Stimulated activated CD8-positive, alpha-beta memory T cell treated with anti-CD3 and anti-CD28 coated beads, Interleukin-12 subunit alpha, Interleukin-12 subunit beta, amount 100 ng/mL, for 1 hour (primary cell): ENCODE measurements at places on chromosomes 3 and 15.

GRCh38 chr3:157107037-157107436 lies 52.9 kb downstream of the CCNL1 start:
- DNase-seq, result no peak

DNA sequence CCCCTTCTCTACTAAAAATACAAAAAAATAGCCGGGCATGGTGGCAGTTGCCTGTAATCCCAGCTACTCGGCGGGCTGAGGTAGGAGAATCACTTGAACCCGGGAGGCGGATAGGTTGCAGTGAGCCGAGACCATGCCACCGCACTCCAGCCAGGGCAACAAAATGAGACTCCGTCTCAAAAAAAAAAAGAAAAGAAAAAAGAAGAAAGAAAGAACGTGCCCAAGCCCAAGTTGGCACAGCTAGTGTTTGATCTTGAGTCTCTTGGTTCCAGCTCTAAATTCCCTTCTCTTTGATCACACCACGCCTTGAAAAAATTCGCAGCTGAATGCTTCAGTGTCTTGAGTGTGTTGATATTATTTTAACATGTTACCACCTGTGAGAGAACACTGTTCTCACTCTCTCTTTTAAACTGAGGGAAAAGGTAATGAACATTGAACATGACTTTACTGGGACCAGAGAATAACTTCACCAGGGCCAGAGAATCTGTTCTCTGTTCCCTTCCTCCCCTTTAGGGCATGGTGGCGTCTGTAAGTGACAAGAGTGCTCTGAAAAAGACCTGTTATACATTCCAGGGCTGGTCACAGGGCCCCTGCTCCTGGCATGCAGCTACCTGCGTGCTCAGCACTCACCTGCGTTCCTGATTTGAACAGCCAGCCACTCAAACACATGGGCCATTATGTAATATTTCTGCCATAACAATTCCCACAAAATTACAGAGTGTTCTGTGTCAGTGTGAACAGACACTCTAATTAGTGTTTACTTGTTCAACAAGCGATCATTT lies 19.0 kb downstream of the SLCO3A1 start:
- no peak for DNase-seq

DNA sequence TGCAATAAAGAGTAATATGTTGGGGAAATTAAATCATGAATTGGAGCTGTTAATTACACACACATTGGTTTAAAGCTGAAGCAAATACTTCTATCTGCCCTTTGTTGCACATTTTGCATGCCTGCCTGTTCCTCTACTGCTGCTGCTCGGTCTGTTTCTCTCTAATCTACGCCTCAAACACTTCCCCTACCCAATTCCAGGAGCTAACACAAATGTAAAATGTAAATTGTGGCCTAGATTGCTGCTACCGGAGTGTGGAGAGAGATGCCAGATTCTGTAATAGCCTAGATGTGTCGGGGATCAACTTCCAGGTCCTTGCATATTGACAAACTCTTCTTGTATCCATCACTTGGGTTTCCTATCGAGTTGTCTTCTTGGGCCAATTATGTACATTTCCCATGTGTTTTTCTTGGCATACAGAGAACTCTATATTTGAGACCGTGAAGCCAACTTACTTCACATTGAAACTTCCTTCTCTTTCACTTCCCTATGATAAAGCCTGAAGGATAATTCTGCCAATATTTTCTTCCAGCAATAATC lies 450.4 kb upstream of the NR2F2 start:
- DNase-seq, result no peak

GRCh38 chr15:81922143-81922542 lies 123.7 kb downstream of the MEX3B start:
- no peak for DNase-seq

- no peak for DNase-seq
Observed at GRCh38 chr15:31148297-31149087, 47.0 kb upstream of the TRPM1 start.

DNA sequence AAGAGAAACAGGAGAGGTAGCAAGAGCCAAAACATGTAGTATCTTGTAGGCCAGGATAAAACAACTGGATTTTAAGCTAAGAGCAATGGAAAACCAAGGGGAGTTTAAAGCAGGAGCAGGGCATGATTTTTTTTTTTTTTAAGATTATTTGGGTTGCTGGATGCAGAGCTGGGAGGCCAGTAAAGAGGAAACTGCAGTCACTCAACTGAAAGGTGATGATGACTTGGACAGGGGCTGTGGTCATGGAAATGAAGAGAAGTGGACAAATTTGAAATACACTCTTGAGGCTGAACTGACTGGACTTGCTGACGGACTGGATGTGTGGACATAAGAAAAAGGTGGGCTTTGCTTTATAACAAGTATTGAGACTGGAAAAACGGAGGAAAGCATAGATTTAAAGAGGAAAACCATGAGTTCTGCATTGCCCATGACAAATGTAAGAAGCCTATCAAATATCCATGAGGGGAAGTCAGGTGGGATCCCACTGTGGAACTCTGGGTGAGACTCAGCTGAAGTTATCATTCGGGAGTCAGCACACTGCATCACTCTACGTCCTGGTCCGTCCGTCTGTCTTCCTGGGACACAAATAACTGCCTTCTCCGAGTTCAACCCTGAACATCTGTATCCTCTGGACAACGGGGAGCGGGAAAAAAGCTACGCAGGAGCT lies 688 bp downstream of the XPC start:
- DNase-seq, result no peak

DNA sequence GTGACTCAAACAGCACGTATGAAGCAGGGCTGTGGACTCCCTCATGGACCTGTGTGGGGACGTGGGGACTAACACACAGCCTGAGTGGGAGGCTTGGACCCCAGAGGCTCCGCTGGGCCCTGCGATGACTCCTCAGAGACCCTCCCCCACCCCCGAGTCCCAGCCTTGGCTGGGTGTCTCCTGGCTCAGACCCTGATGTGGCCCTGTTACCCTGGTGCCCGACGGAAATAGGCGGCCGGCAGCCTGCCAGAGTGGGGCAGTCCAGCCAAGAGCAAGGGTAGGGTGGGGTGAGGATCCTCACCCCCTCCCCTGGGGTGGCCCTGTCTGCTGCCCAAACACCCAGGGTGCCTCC lies 15.3 kb downstream of the TNK2 start:
- DNase-seq, result no peak

DNA sequence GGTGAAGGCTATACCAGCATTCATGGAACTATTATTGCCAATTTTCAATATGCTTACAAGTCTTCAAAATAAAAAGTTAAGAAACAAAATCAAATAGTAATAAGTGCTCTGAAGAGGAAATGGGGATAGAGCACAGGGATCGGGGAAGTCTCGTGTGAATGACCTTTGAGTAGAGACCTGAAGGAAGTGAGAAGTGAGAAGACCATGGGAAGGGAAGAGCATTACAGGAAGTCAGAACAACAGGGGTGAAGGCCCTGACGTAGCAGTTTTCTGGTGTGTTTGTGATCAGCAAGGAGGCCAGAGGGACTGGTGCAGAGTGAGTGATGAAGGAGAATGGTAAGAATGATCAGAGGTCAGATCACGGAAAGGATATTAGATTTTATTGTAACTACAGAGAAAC lies 48.1 kb downstream of the STAC start:
- DNase-seq, result no peak
